ENCODE measurements at places on chromosomes 11 and 22.

GRCh38 chr11:45805305-45806071 lies 539 bp downstream of the SLC35C1 start:
- H3K27me3 ChIP-seq = no peaks in the 10 kb centered on the region
- DNase-seq = no peak
- H3K36me3 ChIP-seq = peaks cover 13% of the 10 kb centered on the region
- H3K4me1 ChIP-seq = peaks cover 45% of the 10 kb centered on the region

DNA sequence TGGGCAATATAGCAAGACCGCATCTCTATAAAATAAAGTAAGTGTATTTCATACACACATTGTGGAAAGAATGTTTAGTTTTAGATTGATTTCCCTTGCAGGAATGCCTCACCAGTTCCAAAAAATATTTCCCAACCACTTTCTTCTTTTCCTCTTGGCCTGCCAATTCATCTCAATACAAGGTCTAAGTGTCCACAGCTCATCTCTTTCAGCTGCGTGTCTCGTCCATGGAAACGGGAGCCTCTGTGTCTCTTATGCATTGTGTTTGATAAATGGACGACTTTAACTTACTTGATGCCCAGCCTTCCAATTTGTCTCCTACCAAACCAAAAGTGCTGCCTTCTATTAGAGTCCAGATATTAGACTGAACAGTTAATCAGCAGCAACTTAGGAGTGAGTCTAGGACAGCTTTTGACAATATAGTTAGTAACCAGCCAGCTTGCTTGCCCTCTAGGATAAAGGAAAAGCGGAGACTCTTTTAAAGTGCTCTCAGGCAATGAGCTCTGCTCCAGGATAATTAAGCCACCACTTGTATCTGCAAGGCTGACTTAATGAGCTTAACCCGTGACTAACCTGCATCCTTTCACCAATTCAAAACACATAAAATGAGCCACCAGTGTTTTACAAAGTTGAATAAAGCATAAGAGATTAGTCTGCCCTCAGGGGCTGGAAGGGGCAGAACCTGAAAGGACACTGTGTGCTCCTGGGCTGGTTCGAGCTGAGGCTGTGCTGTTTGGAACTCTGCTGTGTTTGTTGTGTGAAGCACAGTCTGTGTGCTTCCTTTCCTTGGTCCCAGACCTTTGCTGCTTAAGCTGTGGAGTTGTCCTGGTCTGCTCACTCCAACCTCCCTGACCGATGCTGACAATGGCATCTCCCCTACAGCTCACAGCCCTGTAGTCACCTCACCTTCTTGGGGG lies 27.5 kb downstream of the FBXO7 start:
- no peak overlapping the region for H3K4me3 ChIP-seq
- no peaks in the 10 kb centered on the region for H3K27me3 ChIP-seq
- H3K4me1 ChIP-seq = no peaks in the 10 kb centered on the region
- no peak overlapping the region for H3K27ac ChIP-seq

- H3K36me3 ChIP-seq = no peaks in the 10 kb centered on the region
- no peaks in the 10 kb centered on the region for H3K4me1 ChIP-seq
- no peak for DNase-seq
- H3K4me3 ChIP-seq = no peak overlapping the region
Measured at GRCh38 chr11:11536650-11537049, 85.2 kb downstream of the GALNT18 start.

- DNase-seq = no peak
- peaks cover 7% of the 10 kb centered on the region for H3K27me3 ChIP-seq
- H3K36me3 ChIP-seq = peaks cover 3% of the 10 kb centered on the region
- no peak overlapping the region for H3K4me3 ChIP-seq
- peaks cover 4% of the 10 kb centered on the region for H3K4me1 ChIP-seq
- peak overlapping the region; percentile 22 for H3K27ac ChIP-seq
Measured at GRCh38 chr22:20276468-20276867, 8.3 kb upstream of the RTN4R start.

DNA sequence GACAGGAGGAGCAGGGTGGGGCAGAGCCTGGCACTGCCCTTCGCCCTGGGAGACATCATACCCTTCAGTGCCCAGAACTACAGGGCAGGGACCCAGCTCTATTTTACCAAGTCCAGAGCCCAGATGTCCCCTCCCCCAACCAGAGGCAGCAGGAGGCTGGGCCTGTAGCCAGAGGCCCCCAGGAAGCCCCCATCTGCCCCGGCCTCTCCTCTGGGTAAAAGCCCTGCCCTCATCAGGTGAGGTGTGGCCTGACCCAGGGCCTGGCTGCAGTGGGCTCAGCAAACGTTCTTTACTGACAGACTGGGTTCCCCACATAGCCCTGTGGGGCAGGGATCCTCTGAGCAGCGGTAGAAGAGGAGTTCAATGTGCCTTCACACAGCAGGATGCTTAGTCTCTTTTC lies 51.8 kb upstream of the SLC22A12 start:
- no peaks in the 10 kb centered on the region for H3K36me3 ChIP-seq
- no peak overlapping the region for H3K27ac ChIP-seq
- no peak for DNase-seq
- peaks cover 71% of the 10 kb centered on the region for H3K27me3 ChIP-seq

GRCh38 chr11:74220376-74220775 lies 49.3 kb downstream of the PPME1 start:
- no peaks in the 10 kb centered on the region for H3K36me3 ChIP-seq
- no peak overlapping the region for H3K4me3 ChIP-seq
- no peak overlapping the region for H3K27ac ChIP-seq
- H3K4me1 ChIP-seq = no peaks in the 10 kb centered on the region
- DNase-seq = no peak

- H3K27me3 ChIP-seq = no peaks in the 10 kb centered on the region
- H3K36me3 ChIP-seq = peaks cover 100% of the 10 kb centered on the region
- peak overlapping the region; percentile 97 for H3K27ac ChIP-seq
- peaks cover 72% of the 10 kb centered on the region for H3K4me1 ChIP-seq
- peak overlapping the region; percentile 81 for H3K4me3 ChIP-seq
Measured at GRCh38 chr11:64767344-64768299, 7.8 kb upstream of the PYGM start.

- no peak for DNase-seq
- peaks cover 4% of the 10 kb centered on the region for H3K36me3 ChIP-seq
- no peaks in the 10 kb centered on the region for H3K27me3 ChIP-seq
- peaks cover 4% of the 10 kb centered on the region for H3K4me1 ChIP-seq
Measured at GRCh38 chr11:61484541-61484940, 24.0 kb upstream of the LRRC10B start.

DNA sequence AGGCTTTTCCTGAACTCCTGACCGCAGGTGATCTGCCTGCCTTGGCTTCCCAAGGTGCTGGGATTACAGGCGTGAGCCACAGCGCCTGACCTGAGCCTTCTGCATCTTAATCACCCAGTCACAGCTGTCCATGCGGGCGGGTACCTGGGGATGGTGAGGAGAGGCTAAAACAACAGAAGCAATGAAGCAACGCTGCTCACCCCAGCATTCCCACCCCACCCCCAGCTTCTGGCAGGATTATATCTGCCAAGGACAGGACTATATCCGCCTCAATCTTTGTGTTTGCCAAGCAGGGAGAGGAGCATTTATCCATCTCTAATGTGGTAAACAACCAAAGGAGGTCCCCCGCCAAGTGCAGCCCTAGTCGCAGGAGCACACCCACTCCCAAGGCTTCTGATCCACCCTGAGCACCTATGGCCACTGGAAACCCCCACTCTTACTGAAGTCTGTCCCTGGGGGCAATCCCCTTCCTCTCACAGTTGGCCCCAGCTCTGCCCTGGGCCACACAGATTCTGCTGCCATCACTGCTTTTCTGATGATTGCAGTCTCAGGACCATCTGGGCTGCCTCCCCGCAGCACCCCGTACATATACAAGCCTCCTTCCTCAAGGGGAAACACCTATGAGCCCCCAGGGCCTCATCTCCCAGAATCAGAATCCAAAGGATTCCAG lies 8.8 kb upstream of the LGALS2 start:
- no peak overlapping the region for H3K4me3 ChIP-seq
- DNase-seq = no peak
- peaks cover 4% of the 10 kb centered on the region for H3K36me3 ChIP-seq

GRCh38 chr22:19972652-19973550 lies 31.3 kb upstream of the TXNRD2 start:
- H3K4me1 ChIP-seq = peaks cover 24% of the 10 kb centered on the region
- no peak for DNase-seq
- no peaks in the 10 kb centered on the region for H3K27me3 ChIP-seq
- peaks cover 10% of the 10 kb centered on the region for H3K36me3 ChIP-seq
- H3K4me3 ChIP-seq = no peak overlapping the region

GRCh38 chr11:134404575-134405341 lies 7.3 kb downstream of the B3GAT1 start:
- no peak for DNase-seq
- peaks cover 31% of the 10 kb centered on the region for H3K4me1 ChIP-seq
- H3K36me3 ChIP-seq = peaks cover 6% of the 10 kb centered on the region

DNA sequence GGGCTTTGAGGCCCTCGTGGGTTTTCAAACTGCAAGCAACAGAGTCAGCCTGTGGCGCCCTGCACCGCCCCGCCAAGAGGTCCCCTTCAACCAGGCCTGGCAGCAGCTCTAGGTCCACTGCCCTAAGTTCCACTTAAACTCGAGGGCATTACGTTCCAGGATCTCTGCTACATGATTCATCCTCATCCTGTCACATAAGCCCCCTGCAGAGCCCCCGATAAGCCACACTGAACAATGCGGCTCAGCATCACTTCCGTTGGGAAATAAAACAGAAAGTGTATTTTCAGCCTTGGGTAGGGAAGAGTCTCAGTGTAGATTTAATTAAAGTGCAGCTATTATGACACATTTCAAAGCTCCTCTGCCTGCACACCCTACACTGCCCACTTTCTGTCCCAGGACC lies 24.6 kb downstream of the SULT4A1 start:
- no peak for DNase-seq
- H3K27me3 ChIP-seq = peaks cover 47% of the 10 kb centered on the region
- no peaks in the 10 kb centered on the region for H3K4me1 ChIP-seq
- H3K27ac ChIP-seq = no peak overlapping the region

DNA sequence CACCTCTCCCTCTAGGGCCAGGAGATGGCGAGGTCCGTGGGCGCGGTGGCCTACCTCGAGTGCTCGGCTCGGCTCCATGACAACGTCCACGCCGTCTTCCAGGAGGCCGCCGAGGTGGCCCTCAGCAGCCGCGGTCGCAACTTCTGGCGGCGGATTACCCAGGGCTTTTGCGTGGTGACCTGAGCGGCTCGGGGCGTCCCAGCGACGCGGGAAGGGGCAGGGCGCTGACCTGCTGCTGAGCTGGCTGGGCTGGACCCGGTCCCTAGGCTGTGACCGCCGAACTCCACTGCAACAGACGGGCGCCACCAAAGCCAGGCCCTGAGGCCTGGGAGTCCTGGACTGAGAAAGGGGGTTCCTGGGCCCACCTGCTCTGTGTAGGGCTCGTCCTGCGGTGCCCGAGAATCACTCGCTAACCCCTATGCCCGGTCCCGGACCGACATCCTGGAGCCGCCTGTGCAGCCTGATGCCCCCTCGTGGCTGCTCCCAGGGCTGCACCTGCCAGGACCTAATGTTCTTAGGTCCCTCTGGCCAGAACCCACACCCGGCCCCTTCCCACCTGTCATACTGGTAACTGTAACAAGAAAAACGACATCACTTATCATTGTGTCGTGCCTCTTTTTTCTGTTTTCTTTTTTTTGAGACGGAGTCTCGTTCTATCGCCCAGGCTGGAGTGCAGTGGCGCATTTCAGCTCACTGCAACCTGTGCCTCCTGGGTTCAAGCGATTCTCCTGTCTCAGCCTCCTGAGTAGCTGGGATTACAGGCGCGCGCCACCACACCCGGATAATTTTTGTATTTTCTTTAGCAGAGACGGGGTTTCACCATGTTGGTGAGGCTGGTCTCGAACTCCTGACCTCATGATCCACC lies 15.0 kb downstream of the RHOD start:
- H3K36me3 ChIP-seq = no peaks in the 10 kb centered on the region
- no peak overlapping the region for H3K27ac ChIP-seq
- H3K4me3 ChIP-seq = peak overlapping the region; percentile 70
- no peaks in the 10 kb centered on the region for H3K4me1 ChIP-seq
- peaks cover 10% of the 10 kb centered on the region for H3K27me3 ChIP-seq

DNA sequence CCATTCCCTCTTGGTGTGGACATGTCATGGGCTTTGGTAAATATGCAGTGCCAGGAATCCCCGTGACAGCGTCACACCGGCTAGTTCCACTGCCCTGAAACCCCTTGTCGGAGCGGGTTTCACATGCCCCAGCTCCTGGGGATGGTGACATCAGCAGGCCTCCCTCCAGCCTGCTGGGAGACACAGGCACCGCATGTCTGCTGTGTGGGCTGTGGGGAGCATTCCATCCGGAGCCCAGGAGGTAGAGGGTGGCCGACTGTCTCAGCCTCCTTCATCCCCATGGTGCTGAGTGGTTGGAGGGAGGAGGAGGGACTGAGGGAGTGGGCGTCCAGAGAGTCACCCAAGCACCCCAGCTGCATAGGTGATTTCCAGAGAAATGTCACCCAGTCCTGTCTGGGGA lies 1161.1 kb downstream of the BRD1 start:
- no peaks in the 10 kb centered on the region for H3K36me3 ChIP-seq
- H3K4me1 ChIP-seq = no peaks in the 10 kb centered on the region
- H3K27me3 ChIP-seq = no peaks in the 10 kb centered on the region

GRCh38 chr11:107665018-107665417 lies 46.8 kb downstream of the SLN start:
- H3K27me3 ChIP-seq = peaks cover 27% of the 10 kb centered on the region
- DNase-seq = no peak
- no peak overlapping the region for H3K4me3 ChIP-seq
- H3K27ac ChIP-seq = no peak overlapping the region
- peaks cover 4% of the 10 kb centered on the region for H3K36me3 ChIP-seq

GRCh38 chr11:12108875-12109453 lies 1.4 kb upstream of the MICAL2 start:
- peak overlapping the region; percentile 78 for H3K4me3 ChIP-seq
- no peak for DNase-seq
- H3K4me1 ChIP-seq = peaks cover 43% of the 10 kb centered on the region
- peak overlapping the region; percentile 59 for H3K27ac ChIP-seq

GRCh38 chr11:130522284-130522961 lies 74.0 kb downstream of the ADAMTS15 start:
- H3K27me3 ChIP-seq = peaks cover 26% of the 10 kb centered on the region
- H3K36me3 ChIP-seq = peaks cover 2% of the 10 kb centered on the region

GRCh38 chr11:8250981-8251615 lies 12.6 kb downstream of the LMO1 start:
- no peak for DNase-seq
- H3K4me1 ChIP-seq = no peaks in the 10 kb centered on the region
- H3K36me3 ChIP-seq = no peaks in the 10 kb centered on the region
- H3K27ac ChIP-seq = no peak overlapping the region
- H3K27me3 ChIP-seq = peaks cover 15% of the 10 kb centered on the region

GRCh38 chr11:94958121-94958696 lies 15.1 kb downstream of the CWC15 start:
- H3K36me3 ChIP-seq = peaks cover 30% of the 10 kb centered on the region
- H3K27ac ChIP-seq = peak overlapping the region; percentile 26
- H3K4me3 ChIP-seq = no peak overlapping the region
- H3K27me3 ChIP-seq = no peaks in the 10 kb centered on the region
- no peaks in the 10 kb centered on the region for H3K4me1 ChIP-seq
- no peak for DNase-seq
